ENCODE measurements at places on chromosomes 16 and 17.
A peak's percentile ranks its signal among the peaks of the same experiment; 100 is the strongest.

GRCh38 chr16:2783581-2784357 lies 3.6 kb downstream of the PRSS33 start:
- DNase-seq, result no peak

DNA sequence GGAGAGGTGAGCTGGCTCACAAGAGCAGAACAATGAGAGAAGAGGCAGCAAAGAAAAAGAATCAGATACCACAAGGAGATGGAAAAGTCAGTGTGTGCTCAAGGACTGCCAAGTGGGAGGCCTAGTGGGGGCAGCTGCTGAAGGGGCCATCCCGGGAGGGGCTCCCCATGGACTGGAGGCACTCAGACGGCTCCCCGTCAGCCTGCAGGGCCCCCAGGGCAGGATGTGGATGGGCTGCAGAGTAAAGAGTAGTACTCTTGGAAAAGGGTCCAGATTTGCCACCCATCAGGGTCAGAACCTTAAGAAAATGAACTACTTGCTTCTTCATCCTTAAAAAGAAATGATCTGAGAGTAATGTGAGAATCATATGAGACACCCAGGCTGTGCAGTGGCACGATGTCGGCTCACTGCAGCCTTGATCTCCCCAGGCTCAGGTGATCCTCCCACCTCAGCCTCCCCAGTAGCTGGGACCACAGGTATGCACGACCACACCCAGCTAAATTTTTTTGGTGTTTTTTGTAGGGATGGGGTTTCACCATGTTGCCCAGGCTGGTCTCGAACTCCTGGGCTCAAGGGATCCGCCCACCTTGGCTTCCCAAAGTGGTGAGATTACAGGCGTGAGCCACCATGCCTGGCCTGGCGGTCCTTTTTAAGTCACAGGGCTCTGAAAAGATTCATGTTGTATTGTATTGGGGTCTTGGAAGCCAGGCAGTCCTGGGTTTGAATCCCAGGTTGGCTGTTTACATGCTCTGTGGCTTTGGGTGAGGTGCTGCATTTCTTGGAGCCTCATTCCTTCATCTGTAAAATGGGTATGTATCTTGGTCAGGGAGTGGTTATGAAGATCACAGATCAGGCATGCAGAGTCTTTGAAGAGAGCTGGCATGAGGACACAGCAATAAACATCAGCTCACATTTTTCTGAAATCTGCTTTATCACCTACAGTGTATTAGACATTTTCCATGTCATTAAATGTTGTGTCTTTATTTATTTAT lies 15.1 kb downstream of the ACSF2 start:
- no peak for DNase-seq

DNA sequence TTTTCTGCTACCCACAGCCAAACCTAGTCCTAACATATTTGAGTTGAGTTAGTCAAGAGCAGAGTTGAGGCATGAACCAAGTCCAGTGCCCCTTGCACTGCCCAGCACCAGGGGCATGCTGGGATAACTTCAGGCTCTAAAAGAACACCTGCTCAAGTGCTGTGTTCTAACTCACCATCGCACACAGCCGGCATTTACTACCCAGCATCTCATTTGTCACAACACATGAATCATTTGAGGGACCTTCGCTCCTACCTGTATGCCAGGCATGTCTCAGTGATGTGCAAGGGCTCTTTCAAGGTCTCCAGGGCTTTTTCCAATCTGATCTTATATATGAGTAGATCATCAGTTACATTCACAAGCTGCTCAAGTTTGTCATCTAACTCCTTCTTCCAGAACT lies 12.6 kb downstream of the TEKT1 start:
- DNase-seq, result no peak

- DNase-seq, result no peak
Observed at GRCh38 chr16:31250782-31251384, 8.9 kb upstream of the ITGAM start.

GRCh38 chr17:50953831-50954601 lies 87.9 kb upstream of the TOB1 start:
- DNase-seq, result no peak

- DNase-seq, result no peak
Observed at GRCh38 chr16:11575223-11575589, 11.5 kb downstream of the LITAF start.

- no peak for DNase-seq
Observed at GRCh38 chr17:80498242-80498919, 22.0 kb upstream of the NPTX1 start.

DNA sequence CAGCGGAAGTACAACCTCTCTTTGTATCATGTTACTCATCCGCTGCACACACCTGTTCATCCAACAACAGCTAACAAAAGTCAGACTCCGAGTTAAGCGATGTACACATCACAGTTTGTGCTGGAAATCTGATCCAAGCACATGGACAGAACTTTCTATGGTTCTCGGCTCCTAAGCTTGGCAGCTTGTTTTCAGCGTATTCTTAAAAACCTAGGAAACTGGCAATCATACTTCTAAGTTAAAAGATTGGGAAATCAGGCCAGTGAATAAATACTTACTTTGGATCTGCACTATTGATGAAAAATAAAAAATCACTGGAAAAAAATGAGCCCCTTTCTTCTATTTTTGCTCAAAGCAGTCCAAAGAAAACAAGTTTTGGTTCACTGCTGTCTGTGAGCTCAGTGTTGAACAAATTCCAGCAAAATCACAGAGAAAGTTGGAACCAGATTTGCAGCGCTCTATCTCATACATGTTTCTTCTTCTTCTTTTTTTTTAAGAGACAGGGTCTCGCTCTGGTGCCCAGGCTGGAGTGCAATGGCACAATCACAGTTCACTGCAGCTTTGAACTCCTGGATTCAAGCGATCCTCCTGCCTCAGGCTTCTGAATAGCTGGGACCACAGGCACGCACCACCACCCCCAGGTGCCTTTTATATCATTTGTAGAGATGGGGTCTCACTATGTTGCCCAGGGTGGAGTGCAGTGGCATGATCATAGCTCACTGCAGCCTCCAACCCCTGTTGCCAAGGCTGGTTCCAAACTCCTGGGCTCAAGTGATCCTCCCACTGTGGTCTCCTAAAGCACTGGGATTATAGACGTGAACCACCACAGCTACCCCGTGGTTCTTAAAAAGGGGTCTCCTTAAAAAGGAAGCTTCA lies 71.6 kb upstream of the CREBBP start:
- DNase-seq, result no peak

DNA sequence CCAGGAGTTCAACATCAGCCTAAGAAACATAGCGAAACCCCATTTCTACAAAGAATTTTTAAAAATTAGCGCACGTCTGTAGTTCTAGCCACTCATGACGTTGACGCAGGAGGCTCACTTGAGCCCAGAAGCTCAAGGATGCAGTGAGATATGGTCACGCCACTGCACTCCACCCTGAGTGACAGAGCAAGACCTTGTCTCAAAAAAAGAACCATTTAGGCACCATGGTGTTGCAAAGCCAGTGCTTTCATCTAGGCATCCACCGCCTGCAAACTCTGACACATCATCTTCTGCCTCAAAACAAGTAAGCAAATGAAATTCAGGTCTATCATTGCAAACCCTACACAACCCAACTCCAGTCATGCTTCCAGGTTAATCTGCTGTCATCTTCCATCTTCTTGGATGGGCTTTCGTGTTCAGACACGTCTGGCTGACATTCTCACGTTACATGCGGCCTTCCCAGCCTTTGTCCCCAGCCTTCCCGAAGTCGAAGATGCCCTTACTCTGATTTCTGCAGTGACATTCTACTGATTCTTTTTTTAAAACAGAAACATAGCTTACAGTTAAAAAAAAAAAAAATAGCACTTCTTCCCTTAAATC lies 8.9 kb downstream of the ANKRD11 start:
- no peak for DNase-seq

DNA sequence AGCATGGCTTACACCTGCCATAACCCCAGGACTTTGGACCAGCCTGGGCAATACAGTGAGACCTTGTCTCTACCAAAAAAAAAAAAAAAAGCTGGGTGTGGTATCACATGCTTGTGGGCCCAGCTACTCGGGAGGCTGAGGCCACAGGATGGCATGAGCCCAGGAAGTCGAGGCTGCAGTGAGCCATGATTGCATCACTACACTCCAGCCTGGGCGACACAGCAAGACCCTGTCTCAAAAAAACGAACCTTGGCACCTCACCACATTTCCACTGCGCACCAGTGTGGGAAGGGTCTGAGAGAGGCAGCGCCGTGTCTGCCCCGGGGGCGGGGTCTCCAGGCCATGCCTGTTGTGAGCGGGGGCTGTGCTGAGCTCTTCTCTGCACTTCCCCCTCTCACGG lies 6.3 kb downstream of the ACSF3 start:
- peak; percentile 50 for DNase-seq

- no peak for DNase-seq
Observed at GRCh38 chr16:86634292-86634691, 55.9 kb downstream of the FOXL1 start.

- DNase-seq, result no peak
Observed at GRCh38 chr17:78227455-78227916, 3.9 kb upstream of the TMEM235 start.

DNA sequence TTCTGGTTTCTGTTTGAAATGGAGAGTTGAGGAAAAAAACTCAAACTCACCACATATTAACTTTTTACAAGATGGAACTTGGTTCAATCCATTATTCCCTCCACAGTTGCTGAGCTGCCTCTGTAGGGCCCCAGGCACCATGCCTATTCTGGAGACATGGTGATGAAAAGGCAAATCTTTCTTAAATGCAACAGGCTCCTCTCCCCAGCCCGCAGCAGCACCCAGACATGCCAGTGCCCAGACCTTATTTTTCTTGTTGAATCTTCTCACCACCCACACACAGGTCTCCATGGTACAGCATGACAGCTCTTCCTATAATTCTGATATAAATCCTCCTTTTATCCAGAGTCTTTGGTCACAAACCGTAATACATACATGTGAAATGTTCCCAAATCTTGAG lies 7.6 kb downstream of the CYTH1 start:
- DNase-seq, result no peak

GRCh38 chr17:82281502-82282238 lies 8.2 kb upstream of the CSNK1D start:
- no peak for DNase-seq

GRCh38 chr16:69408475-69408874 lies 15.9 kb upstream of the CYB5B start:
- no peak for DNase-seq

GRCh38 chr17:49111934-49112333 lies 20.6 kb upstream of the B4GALNT2 start:
- DNase-seq, result no peak
